AG04449 (cell line): ENCODE measurements at places on chromosomes 7 and 10.

DNA sequence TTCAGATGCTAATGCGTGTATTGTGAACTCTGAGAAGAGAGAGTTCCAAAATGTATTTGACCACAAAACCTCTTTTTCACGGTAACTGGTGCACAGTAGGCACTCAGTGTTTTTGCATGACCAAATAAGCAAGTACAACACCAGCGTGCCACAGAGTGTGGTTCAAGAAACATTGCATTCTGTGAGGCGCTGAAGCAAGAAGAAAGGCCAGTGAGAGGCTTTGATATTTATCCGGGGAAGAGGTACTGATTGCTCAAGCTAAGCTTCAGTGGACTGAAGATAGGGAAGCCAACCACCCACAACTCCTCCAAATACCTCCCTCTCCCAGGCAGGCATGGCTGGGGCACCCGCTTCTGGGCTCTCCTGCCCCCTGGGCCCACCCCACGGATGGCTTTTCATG lies 611.2 kb downstream of the SDK1 start:
- DNase-seq: no peak

- DNase-seq: no peak
Observed at GRCh38 chr7:50771120-50772002, 11.3 kb downstream of the GRB10 start.

DNA sequence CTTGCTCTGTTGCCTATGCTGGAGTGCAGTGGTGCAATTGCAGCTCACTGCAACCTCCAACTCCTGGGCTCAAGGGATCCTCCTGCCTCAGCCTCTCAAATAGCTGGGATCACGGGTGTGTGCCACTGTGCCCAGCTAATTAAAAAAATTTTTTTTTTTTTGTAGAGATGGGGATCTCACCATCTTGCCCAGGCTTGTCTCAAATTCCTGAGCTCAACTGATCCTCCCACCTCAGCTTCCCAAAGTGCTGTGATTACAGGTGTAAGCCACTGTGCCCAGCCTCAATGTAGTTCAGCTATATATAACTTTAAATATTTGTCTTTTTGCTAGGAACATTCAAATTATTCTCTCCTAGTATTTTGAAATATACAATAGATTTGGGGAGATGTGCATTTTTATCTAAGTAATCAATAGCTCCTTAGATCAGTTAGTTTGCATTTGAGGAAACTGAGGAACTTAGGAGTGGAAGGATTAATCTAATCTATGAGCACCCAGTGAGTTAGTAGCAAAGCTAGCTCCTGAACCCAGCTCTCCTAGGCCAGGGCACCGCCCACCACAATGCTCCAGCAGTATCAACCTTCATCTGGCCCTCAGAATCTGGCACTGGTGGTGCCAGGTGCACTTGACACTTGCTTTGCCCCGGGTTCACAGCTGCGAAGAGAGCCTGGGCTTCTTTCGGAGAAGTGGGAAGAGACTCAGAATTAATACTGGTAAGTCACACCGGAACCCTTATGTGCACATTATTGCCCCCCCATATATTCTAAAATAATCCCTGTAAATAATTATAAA lies 5.9 kb upstream of the LRMDA start:
- no peak for DNase-seq

DNA sequence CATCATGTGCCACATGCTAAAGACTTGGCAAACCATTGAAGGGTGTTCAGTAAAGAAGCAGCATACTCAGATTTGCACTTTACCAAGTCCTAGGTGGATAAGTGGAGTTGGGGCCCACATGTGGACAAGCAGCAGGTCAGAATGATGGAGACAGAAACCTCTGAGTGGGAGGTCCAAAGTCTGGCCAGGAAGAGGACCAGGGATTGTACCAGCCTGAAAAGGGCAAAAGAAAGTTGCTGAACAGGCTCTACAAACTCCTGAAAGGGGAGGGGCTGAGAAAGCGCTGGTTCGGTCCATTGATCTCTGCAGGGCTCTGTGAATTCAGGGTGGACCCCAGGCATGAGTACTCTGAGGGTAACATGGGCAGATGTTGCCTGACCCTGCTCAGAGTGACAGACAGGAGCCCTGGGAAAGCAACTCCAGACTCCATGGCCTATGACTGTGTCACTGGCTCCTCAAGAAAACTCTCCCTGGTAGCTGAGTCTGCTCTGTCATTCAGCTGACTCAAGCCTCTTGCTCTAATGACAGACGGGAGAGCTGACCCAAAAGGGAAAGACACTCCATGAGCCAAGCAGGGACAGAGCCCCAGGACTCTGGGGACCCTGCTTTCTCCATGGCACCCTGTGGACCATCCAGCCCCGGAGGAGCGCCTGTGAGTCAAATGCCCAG lies 68.5 kb downstream of the TBXAS1 start:
- DNase-seq: no peak

DNA sequence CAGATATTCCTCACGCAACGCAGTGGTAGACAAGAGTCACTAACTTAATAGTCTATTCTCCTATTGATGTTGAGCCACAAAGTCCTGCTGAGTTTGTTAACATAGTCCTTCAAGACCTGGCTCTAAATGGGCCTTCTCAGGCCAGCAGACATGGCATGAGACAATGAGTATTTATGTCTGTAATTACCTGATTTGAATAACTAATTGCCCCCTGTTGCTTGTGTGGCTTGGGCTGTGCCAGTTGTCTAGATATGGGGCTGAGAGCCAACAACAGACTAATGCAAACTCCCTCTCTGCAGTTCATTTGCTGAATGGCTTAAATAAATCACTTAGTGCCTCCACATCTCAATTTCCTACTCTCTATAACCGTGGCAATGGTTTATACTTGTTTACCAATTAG lies 65.5 kb upstream of the VWC2 start:
- DNase-seq: no peak

GRCh38 chr10:1608851-1609647 lies 128.3 kb downstream of the ADARB2 start:
- no peak for DNase-seq

DNA sequence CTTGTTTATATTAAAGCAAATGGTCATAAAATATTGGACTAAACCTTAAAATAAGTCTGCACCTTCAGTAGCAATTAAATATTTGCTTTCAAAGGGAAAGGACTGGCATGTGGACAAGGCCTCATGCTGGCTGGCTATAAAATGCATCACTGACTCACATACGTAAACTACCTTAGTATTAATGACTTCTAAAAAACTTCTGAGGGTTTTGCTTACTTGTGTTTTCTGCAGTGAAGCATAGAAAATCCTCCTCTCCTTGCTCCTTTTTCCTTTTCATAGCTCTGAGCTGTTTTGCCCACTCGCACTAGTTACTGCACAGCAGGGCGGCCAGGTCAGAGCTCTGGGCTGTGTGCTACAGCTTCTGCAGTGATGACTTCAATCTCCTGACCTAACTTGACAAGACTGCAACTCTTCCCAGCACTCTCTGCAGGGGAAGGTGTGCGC lies 82.3 kb downstream of the CUL2 start:
- no peak for DNase-seq

- no peak for DNase-seq
Observed at GRCh38 chr7:69640925-69641594, 42.8 kb downstream of the AUTS2 start.

- no peak for DNase-seq
Observed at GRCh38 chr7:42527004-42527403, 290.0 kb upstream of the GLI3 start.

DNA sequence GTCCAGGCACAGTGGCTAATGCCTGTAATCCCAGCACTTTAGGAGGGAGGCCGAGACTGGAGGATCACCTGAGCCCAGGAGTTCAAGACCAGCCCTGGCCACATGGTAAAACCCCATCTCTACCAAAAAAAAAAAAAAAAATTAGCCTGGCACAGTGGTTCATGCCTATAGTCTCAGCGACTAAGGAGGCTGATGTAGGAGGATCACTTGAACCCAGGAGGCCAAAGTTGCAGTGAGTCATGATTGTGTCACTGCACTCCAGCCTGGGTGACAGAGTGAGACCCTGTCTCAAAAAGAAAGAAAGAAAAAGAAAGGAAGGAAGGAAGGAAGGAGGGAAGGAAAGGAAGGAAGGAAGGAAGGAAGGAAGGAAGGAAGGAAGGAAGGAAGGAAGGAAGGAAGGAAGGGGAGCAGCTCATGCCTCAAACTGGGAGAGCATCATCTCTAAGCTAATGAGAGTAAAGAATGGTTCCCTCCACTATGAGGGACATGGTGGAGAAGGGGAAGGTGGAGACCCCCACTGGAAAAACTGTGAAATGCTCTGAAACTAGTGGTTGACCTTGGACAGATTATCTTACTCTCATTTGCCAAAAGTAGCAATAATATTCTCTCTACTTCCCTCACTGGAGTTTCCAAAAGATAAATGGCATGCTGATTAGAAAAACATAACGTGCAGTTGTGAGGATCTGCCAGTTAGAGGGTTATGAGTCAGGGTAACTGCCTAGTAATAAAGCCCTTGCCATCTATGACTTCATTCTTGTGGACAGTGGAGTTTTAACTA lies 16.8 kb downstream of the GIMAP5 start:
- DNase-seq: no peak

- no peak for DNase-seq
Observed at GRCh38 chr7:102873470-102874165, 39.2 kb upstream of the LRRC17 start.

- no peak for DNase-seq
Observed at GRCh38 chr10:43862756-43863155, 214.1 kb upstream of the ZNF32 start.

DNA sequence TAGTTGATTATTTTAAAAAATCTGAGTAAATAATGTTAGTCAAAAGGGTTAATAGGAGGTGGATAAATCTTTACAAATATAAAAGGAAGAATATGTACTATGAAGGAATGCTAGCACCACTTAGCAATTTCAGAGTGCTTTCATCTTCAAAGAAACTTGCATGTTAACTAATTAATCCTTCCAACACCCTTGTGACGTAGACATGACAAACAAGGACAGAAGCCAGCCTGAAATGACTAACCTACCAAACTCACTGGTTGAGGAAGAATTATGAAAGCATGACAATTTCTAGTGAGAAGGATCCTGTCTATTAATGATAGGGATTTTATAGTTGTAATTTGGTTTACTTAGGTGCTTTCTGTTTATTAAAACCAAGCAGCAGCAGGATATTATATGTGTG lies 468.0 kb upstream of the FZD8 start:
- no peak for DNase-seq

DNA sequence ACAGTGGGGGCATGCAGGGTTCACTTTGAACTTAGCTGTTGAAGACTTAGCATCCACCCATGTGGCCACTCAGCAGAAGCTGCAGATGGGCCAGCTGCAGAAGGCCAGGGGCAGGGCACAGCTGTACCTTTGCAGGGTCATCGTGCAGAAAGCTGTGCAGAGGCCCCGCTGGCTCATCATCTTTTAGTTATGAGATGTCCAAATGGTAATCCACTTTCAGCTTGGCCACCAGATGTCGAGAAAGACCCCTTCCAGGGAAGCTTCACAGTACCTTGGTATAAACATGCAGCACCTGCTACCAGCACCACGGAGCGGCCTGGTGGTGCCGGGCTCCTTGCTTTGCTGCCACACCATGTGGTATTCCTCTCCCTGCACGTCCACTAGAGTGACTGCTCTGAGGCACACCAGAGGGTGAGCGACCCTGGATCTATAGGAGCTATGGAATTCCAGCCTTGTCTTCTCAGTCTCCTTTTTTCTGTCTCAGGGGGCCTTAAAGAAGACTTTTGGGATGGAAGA lies 74.2 kb upstream of the LAMB4 start:
- DNase-seq: no peak
